ENCODE measurements at places on chromosomes 1 and 21. TPM values are rescaled to one million over a fixed set of nuclear protein-coding genes. Genes with fewer than 3 reads are reported as not detected.

GRCh38 chr21:31607791-31608190 is 51.7 kb upstream of the SOD1 start:
- no peak for DNase-seq

GRCh38 chr1:174153085-174153824 is 6.1 kb upstream of the RABGAP1L start:
- DNase-seq = no peak

DNA sequence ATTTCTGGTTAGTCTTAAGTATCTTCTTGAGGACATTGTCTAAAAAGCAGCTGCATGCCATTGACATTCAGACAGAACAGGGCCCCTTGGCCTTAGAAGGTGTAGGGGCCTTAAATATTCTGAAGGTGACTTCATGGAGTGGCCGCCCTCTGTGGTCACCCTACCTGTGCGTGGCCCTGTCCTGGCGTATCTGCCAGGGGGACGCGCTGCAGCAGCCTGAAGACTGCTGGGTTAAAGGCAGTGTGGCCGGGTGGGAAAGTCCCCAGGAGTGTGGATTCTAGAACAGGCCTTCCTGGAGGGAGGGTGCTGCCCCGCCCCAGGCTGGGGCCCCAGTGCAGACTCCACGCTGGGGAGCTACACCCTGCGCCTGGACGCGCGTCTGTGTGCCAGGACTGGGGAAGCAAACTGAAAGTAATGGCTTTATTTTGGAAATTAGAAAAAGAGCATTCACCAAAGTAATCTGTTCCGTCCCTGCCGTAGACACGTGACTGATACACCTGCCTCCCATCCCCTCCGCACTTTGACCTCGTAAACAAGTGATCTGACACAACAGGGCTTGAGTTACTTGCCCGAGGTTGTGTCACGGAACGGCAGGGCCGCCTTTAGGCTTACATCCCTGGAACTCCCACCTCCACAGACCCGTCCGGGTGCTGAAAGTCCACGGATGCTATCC is 1.8 kb downstream of the AGPAT3 start:
- no peak for DNase-seq

GRCh38 chr21:34166468-34166867 is 93.1 kb downstream of the MRPS6 start:
- no peak for DNase-seq

DNA sequence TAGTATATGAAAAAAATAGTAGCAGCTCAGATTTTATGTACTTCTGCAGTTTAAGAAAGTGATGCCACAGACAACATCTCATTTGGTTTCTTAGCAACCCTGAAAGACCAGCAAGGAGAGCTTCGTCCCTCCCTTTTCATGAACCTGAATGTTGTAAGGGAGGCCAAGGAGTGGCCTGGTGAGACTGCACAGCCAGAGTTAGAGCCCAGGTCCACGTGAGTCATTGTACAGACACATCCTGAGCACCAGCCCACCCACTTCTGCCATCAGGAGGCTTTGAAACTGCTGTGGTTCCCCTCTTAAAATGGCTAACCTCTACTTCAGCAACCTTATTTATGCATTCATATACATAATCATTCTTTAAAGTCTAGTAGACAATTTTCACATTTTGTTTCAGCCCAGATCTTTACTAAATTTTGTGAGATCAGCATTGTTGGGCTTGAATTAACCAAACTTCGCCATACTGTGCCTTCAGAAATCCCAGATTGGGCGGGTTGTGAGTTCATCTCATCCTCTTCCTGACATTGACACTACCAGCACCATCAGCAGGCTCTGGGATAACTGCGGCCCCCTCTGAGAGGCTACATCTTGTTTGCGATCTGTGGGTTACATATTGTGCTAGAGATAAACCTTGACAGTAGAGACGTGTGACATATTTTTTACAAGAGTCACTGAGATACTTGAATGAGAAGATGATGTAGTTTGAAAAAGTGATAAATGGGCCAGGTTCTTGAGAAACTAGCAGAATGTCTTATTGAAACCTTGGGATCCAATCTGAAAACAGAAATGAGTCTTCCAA is 106.7 kb downstream of the CAMTA1 start:
- DNase-seq = no peak

- no peak for DNase-seq
These were observed 21.9 kb upstream of the OVAAL start for GRCh38 chr1:180536821-180537372.

- DNase-seq = no peak
These were observed 151.9 kb downstream of the CASZ1 start for GRCh38 chr1:10644307-10645128.

DNA sequence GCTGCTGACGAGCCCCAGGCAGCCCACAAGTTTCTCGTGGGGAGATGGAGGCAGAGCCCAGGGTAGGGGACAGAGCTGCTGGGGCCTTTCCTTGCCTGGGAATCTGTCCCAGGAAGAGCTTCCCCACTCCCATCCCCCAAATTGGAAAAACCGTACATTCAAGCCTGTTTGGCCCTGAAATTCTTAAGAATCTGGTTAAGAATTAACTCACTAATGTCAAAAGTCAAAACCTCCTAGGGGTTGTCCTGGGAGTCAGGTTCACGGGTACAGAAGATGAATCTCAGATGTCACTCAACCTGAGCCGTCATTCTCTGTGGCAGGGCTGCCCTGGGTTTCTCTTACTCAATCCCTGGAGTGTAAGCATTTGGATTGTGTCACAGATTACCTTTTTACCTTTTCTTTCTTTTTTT is 8.4 kb downstream of the C1orf115 start:
- DNase-seq = no peak

FCRL4 gene
- total RNA-seq = not detected

GJA4 gene
- total RNA-seq = 20.4 TPM

CLEC20A gene
- total RNA-seq = not detected

All from omental fat pad (tissue), 4 donors.